Activated CD8-positive, alpha-beta memory T cell treated with anti-CD3 and anti-CD28 coated beads, Interleukin-2, amount 10 ng/mL, durations not matched to agents 7 days and 5 days (primary cell): ENCODE measurements at places on chromosomes 7 and 10. TPM values are rescaled to one million over a fixed set of nuclear protein-coding genes. Genes with fewer than 3 reads are reported as not detected.

The ABCB1 gene
- 15.7 TPM for total RNA-seq

DNA sequence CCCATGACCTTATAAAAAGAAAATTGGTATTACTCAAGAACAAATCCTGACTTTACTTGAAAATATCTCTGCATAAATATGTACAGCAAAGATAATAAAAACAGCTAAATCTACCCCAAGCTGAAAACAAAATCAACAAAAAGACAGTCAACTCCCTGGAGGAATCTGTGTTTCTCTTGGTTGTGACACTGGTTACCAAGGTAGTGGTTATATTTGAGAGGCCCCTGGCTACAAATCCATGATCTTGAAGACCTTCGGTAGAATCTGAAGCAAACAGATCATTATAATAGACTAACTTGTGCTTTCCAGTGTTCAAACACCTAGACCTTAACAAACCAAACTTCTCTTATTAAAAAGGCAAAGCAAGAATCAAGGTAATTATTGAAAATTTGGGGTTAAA lies 123.9 kb upstream of the SGCE start:
- no peak for DNase-seq

DNA sequence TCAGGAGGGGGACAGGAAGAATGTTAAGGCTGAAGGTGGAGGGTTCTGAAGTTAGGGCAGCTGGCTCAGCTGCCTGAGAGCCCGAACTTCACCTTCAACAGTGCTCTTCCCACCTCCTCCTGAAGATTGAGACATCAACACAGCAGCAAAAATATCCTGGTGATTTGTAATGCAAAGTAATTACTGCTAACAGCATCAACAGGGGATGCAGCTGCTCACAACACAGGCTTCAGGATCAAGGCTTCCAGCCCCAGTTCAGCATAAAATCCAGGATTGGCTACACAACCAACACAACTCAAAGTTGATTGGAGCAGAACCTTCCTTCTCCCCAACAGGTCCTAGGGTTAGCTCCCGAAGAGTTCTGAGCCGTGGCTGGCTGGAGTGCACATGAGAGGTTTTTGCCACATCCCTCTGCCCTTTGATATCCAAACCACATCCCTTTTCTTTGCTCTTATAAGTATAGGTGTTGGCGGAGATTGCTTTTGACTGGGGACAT lies 242.4 kb downstream of the KIAA1217 start:
- no peak for DNase-seq

DNA sequence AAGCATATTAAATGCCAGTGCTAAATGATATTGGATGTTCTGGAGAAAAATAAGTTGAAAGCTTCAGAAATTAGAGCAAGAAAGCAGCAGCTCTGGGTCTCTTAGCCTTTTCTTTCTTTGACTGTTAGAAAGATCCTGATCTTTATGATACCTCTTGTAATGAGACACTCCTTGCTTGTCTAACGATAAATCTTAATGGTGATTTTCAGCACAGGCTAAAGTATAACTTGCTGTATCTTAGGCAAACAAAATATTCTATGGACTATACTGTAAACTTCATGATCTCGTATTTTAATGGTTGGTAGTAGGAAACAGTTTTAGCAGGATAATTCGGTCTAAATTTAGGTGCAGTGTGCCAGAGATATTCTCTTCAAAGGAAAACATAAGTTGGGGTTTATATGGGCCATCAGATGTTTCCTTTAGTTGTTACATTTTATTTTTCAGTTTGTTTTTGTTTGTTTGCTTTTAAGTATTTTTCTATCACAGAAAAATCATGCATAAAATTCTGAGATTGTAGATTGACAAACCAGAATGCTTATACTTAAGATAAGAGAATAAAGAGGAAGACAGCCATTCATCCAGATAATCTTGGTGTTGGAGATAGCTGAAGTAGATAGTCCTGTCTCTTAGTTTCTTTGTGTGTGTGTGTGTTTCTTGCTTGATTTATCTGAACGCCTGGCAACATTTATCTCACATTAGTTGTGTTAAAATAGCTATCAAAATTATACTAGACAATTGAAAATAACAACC lies 4.7 kb downstream of the CASD1 start:
- no peak for DNase-seq

The OR2A12 gene
- total RNA-seq = not detected

DNA sequence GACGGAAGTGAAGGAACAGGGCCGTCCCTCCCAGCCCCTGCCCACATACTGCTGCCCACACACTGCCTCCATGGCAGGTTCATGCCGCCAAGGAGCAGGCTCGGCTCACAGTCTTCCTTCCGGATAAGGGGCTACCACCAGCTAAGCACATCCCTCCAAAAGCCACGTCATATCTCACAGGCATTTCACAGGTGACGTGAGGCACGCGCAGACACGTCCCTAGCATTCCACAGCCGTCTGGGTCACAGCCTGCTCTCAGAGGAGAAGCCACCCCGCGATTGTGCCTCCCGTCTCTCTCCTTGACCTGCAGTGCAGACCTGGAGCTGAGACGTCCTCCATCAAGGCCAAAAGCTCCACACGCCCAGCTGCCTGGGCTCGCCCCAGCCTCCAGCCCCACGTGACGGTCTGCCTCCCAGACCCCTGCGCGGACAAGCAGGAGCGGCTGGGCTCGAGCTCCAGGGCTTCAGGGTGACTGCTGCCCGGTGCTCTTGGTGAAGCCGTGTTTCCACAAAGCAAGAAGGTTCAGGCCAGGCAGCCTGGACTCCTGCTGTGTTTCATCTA lies 114.0 kb downstream of the MAD1L1 start:
- no peak for DNase-seq

- no peak for DNase-seq
Measured at GRCh38 chr10:126499744-126500143, 111.5 kb upstream of the ADAM12 start.

The LRIT1 gene
- not detected for total RNA-seq

- peak; percentile 43 for DNase-seq
Measured at GRCh38 chr7:44962483-44963251, 16.1 kb downstream of the MYO1G start.

- DNase-seq = peak; percentile 40
Measured at GRCh38 chr10:96413151-96413787, 54.5 kb upstream of the OPALIN start.

The FGFBP3 gene
- 1.5 TPM for total RNA-seq

The TBC1D12 gene
- total RNA-seq = 0.12 TPM

The AGMO gene
- total RNA-seq = not detected

The ARID5B gene
- total RNA-seq = 35.9 TPM

- peak; percentile 59 for DNase-seq
Measured at GRCh38 chr7:2870471-2870931, 26.4 kb upstream of the GNA12 start.

DNA sequence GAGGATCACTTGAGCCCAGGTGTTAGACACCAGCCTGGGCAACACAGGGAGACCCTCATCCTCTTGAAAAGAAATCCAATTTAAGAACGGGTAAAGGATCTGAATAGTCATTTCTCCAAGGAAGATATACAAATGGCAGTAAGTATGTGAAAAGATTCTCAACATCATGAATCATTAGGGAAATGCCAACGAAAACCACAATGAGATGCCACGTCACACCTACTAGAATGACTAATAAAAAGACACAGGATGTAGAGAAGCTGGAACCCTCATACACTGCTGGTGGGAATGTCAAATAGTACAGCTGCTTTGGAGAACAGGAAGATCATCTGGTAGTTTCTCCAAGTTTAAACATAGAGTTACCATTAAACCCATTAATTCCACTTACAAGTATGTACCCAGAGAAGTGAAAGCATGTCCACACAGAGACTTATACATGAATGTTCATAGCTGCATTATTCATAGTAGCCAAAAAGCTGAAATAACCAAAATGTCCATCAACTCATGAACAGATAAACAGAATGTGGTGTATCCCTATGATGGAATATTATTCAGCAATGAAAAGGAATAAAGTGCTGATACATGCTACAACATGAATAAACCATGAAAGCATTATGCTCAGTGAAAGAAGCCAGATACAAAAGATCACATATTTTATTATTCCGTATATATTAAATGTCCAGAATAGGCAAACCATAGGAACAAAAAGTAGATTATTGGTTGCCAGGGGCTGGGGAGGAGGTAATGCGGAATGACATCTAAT lies 13.1 kb upstream of the ZMIZ2 start:
- peak; percentile 62 for DNase-seq

The ENKUR gene
- not detected for total RNA-seq

The CXCL12 gene
- total RNA-seq = not detected

GRCh38 chr7:134699021-134699818 lies 52.6 kb downstream of the BPGM start:
- no peak for DNase-seq

DNA sequence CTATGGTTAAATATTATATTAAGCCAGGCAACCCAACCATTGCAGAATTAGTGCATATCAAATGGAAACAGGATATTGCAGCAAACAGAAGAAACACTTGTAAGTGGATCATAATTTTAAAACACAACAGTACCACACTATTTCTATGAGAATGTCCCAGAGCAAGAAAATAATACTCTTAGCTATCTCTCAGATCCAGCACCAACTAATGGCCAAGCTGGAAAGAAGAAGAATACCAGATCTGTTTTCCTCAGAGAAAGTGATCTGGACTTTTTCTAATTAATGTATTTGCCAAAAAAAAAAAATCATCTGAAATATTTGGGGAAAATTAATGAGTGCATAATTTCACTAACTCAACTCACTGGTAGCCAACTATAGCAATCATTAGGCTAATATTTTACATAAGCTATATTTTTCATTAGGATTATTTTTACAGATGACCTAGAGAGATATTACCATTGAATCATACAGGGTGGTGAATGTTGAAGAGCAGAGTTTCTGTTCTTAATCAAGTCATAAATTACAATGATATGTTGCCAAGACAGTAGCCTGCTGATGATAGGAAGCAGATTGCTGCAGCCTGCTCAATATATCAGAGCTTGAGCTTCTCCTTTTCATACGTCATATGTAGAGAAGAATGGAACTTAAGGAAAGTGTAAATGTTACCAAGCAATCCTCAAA lies 995.4 kb upstream of the LRRN3 start:
- no peak for DNase-seq

The CNPY1 gene
- total RNA-seq = not detected

DNA sequence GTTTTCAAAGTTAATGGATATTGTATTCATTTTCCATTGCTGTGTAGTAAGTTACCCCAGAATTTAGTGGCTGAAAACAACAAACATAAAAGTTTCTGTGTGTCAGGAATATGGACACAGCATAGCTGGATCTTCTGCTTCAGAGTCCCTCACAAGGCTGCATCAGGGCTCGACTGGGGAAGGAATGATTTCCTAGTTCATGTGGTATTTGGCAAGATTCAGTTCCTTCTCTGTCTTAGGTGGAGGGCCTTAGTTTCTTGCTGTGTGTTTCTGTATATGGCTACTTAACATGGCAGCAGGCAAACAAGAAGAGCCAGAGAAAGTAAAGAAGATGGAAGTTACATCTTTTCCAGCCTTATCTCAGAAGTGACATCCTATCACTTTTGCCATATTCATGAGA lies 51.1 kb downstream of the TPST1 start:
- DNase-seq = no peak

DNA sequence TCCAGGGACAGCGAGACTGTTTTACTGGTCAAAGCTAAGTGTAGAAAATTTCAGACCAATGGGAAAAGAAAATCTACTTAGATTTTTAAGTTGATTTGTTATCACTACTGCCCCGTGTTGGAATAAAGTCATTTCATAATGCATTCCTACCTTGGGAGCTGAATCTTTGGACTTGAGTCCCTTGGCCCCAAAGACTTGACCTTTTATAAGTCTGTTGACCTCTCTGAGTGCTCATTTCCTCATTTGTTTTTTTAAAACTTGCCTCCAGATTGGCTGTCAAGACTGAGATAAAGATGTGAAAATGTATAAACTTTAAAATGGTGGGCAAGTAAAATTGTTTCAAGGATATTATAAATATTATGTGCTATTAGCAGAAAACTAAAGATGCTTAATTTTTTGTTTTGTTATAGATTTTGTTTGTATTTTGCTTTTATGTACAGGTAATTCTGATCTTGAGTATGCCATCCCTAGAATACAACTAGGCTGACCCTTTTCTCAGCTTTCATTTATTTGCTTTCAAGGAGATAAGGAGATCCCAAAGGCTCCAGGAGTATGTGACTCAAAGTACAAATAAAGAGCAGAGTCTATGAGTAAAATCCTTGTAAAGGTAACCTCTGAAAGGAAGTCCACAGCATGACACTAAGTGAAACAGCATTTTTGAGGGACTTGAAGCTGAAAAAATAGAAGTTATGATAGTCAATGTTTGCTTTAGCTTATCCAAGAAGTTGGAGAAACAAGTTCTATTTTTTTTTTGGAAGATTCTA lies 54.6 kb downstream of the TMEM26 start:
- DNase-seq = no peak

DNA sequence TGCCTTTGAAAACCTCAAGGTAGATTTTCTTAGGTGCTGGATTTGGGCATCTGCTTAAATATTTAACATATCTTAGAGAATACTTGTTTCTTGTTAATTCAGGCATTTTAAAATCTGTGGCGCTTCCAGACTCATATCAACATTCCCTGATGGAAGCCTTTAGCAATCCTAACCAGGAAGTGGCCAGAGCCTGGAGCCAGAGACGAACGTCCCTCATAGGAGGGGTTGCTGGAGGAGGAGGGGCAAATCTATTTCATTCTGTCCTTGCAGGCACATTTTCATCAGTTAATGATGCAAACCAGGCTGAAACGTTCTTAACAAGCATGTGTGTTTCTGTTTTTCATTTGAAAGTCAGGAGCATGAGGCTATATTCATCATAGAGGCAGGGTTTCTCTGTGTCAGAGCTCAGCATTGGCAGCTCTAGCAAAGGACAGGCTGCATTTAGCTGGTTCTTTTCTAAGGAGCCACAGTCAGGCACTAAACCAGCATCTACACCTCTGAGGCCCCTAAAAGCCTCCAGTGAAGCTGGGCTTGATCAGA lies 17.8 kb upstream of the IFIT2 start:
- no peak for DNase-seq

DNA sequence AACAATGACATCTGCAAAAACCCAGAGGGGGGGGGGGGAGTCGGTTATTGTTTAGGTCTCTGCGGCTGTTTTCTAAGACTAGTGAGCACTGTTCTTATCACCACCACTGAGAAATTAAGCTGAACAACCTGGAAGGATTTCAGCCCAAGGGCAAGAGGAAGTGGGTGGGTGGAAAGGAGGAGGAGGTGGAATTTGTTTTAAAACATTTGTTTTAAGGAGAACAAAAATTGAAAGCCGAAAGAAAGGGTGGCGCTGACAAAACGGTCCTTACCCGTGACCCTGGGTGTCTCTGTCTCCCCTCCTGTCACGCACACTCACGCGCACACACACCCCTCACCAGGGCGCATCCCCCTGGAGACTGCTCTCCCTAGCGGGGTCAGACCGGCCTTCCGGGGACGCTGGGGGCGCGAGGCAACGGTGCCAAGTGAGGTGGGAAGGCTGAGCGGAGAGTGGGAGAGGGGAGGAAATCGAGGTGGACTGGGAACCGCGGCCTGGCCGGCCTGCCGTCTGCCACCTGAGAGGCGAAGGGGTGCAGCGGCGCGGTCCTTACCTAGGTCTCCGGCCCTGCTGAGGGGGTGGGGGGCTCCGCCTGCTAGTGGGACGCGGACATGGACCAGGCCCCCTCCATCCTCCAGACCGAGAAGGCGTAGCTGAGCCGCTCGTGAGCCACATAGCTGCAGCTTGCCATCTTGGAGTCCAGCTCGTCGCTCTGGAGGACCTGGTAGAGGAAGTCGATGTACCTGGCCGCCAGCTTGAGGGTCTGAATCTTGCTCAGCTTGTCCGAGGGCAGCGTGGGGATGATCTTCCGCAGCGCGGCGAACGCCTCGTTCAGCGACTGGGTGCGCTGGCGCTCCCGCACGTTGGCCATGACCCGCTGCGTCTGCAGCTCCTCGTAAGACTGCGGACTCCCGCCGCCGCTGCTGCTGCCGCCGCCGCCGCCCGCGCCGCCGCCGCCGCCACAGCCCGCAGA lies 1.0 kb downstream of the TWIST1 start:
- DNase-seq = no peak
